ENCODE measurements at places on chromosomes 16 and 17.

DNA sequence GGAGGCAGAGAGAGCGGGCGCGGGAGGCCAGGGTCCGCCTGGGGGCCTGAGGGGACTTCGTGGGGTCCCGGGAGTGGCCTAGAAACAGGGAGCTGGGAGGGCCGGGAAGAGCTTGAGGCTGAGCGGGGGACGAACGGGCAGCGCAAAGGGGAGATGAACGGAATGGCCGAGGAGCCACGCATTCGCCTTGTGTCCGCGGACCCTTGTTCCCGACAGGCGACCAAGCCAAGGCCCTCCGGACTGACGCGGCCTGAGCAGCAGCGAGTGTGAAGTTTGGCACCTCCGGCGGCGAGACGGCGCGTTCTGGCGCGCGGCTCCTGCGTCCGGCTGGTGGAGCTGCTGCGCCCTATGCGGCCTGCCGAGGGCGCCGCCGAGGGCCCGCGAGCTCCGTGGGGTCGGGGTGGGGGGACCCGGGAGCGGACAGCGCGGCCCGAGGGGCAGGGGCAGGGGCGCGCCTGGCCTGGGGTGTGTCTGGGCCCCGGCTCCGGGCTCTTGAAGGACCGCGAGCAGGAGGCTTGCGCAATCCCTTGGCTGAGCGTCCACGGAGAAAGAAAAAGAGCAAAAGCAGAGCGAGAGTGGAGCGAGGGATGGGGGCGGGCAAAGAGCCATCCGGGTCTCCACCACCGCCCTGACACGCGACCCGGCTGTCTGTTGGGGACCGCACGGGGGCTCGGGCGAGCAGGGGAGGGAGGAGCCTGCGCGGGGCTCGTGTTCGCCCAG is 1.2 kb upstream of the CBX4 start:
- peak; percentile 69 for DNase-seq

DNA sequence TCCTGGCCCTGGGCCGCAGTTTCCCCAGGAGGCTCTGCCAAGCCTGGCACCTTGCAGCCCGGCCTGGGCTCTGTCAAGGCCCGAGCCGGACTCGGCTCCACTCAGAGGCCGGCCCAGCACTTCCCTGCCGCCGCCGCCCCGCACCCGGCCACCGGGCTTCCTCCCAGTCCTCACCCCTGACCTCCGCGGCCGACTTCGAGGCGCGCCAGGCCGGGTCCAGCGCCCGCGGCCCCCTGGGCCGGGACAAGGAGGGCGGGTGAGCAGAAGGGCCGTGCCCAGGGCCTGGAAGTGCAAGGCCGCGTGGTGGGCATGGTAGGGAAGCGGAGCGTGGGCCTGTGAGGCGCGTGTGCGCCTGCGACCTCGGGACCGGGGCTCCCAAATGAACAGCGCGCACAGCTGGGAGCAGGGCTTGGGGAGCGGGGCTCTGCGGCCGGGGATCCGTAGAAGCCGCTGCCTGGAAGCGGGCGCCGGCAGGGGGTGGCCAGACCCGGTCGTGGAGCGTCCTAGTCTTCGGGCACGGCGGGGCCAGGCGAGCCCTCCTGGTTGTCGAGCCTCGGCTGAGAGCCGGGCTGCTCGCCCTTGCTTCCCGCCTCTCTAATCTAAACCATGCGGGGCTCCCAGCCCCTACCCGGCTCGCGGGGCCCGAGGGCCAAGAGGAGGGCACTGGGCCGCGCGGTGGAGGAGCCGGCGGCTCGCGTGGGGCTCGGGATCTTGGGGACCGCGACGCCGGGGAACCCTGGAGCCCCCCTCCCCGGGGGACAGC is 503 bp upstream of the TBX4 start:
- DNase-seq: peak; percentile 13

DNA sequence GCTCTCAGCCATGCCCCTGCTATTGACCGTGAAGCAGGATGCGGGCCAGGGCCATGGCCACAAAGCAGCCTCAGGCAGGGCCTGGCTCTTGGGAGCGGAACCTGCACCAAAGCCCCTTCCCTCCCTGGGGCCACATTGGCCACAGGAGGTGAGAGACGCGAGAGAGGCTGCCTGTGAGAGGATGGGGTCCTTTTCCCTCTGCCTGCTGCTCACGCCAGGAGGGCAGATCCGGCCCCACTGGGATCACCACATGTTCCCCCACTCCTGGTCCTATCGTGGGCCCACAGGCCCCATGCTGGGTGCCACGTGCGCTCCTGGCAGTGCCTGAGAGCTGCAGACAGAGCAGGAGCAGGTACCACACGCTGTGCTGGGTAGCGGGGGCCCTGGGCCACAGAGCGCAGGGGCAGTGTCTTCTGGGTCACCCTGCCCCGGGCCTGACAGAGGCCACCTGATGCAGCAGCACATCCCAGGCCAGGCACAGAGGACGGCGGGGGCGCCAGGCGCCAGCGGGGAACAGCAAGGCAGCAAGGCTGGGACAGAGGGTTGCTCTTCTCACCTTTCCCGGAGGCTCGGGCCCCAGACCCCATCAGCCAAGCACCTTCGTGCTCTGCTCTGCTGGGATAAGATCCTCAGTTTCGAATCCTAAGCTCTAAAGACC is 9.2 kb upstream of the NUDT16L1 start:
- DNase-seq: no peak

- no peak for DNase-seq
Observed at GRCh38 chr17:80202197-80202596, 17.9 kb downstream of the SGSH start.

GRCh38 chr16:58366247-58367031 is 25.8 kb upstream of the GINS3 start:
- no peak for DNase-seq
